ENCODE measurements at places on chromosomes 6 and 20. TPM values are rescaled to one million over a fixed set of nuclear protein-coding genes. Genes with fewer than 3 reads are reported as not detected.

The STK4 gene
- total RNA-seq: 21.3 TPM

DNA sequence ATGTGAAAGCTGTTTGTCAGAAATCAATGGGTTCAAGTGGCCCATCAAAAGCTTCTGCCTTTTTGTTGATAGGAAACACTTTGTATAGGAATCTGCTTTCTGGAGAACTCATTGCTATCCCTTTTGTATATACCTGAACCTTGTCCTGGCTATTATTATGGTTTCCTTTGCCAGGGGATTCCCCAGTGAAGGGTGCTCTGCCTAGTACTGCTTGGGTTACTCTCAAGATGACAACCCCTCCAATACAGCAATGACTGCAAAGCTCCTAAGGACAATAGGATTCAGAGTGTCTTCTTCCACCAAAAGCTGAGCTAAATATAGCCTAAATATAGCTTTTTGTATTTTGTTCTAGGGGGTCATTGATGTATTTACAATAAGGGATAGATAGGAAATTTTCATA is 54.0 kb upstream of the PTPRK start:
- DNase-seq: no peak

DNA sequence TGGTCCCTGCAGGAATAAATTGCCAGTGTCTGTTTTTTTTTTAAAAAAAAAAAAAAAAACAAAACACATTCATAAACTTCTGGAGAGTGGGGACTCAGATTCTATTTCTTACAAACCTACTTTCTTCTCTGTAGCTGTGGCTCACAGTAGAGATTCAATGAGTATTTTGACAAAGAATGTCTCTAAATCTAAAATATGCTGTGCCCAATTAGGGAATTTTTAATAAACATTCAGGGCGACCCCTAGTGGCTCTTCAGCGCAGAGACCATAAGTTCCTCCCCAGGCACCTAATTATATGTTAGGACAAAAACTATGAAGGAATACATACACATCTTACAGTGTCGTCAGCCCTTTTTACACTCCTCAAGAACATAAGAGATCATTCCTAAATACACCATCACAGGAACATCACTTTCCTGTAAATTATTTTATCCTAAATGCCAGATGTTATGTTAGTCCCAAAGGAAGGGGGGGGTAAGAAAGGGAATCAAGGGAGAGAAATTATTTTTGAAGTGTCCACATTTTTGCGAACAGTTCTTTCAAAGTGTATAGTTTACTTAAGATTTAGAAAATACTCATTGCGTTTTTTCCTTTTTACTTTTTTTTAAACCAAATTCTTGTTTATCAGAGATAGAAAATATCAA is 21.8 kb upstream of the NAA20 start:
- DNase-seq: peak; percentile 70

GRCh38 chr6:90574610-90575009 is 12.3 kb downstream of the MAP3K7 start:
- DNase-seq: no peak

The COX4I2 gene
- not detected for total RNA-seq

GRCh38 chr6:132114201-132114825 is 163.1 kb upstream of the CCN2 start:
- peak; percentile 12 for DNase-seq

- no peak for DNase-seq
Measured at GRCh38 chr20:38226553-38226952, 34.0 kb downstream of the KIAA1755 start.

GRCh38 chr20:50165684-50166554 is 12.4 kb upstream of the PEDS1 start:
- DNase-seq: peak; percentile 100

The FAM209B gene
- not detected for total RNA-seq

The ADGRF5 gene
- 0.19 TPM for total RNA-seq

GRCh38 chr6:140382355-140382754 is 1007.9 kb upstream of the CITED2 start:
- DNase-seq: no peak

GRCh38 chr6:44126320-44127149 is 717 bp downstream of the MRPL14 start:
- DNase-seq: peak; percentile 57

DNA sequence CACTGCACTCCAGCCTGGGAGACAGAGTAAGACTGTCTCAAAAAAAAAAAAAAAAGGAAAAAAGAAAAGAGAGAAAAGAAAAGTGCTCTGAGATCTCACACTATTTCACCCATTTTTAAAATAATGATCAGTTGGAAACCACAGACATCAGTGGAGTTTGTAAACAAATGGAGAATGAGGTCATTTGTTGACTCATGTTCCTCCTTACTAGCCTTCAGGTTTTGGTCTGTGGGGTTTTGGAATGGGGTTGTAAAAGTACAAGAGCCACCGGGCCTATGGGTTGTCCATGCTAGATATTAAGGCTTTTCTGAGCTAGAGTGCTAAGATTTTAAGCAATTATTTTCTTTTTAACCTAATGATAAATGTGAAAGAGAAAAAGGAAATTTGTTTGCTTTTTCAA is 104.4 kb upstream of the PRL start:
- DNase-seq: no peak

DNA sequence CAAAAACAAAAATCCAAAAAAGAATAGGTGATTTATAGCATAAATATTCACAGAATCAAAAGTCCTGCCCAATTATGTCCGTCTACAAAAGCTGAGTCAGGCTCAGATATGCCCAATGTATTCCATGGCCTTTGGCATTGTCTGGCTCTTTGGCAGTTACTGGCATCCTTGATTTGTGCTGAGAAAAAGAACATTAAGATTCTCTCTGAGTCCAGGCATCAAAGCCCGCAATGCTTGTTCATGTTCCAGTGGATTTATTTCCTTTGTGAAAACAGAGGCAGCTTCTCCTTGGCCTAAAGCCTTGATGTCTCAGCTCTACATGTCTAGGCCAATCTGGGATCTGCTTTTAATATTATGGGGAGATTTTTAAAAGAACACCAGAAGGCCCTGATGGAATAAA is 76.1 kb upstream of the SLC4A11 start:
- DNase-seq: no peak

The RAB44 gene
- not detected for total RNA-seq

The CTSZ gene
- total RNA-seq: 228 TPM

The CLPSL2 gene
- not detected for total RNA-seq

The TMEM217 gene
- 3.2 TPM for total RNA-seq

- DNase-seq: no peak
Measured at GRCh38 chr20:50522053-50522674, 12.0 kb downstream of the PTPN1 start.

DNA sequence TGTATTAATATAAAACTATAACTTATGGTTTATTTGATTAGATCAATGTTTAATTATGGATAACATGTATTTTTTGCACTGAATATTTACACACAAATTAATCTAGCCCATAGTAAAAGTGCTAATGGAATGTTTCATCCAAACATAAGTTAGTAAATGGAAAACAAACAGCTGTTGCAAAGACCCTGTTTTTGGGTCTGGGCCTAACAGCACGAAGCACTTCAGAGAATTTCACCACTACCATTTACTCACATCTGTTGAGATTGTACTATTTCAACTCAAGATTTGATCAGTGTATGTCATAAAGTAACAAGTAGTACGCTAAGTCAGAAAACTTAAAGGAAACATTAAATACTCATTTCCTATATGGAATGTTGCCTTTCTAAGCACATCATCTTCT is 359.6 kb downstream of the LAMA2 start:
- no peak for DNase-seq

- no peak for DNase-seq
Measured at GRCh38 chr20:3874194-3874844, 14.9 kb upstream of the PANK2 start.

GRCh38 chr6:3748208-3749066 is 3.1 kb downstream of the PXDC1 start:
- DNase-seq: peak; percentile 73

The KIF13A gene
- total RNA-seq: 22.9 TPM

DNA sequence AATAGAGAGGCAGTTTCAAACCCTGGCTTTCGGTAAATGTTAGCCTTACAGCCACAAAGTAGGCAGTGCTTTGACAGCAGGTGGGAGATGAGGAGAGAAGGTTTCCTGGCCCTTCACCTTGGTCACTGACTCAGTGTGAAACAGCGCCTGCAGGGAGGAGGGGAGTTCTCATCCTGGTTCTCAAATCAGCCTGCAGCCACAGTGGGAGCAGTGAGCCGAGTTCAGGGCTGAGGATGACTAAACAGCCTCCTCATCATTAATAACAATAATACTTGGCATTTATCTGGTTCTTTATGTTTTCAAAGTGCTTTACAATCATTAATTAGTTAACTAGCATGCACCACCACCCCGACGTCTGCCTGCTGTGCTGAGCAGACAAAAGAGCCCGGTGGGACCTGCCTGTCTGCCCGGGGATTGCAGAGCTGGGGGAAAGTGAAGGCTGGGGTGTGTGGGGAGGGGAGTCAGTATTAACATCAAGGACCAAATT is 59.6 kb downstream of the PRDM1 start:
- DNase-seq: no peak

The SNAP25 gene
- total RNA-seq: 0.12 TPM

DNA sequence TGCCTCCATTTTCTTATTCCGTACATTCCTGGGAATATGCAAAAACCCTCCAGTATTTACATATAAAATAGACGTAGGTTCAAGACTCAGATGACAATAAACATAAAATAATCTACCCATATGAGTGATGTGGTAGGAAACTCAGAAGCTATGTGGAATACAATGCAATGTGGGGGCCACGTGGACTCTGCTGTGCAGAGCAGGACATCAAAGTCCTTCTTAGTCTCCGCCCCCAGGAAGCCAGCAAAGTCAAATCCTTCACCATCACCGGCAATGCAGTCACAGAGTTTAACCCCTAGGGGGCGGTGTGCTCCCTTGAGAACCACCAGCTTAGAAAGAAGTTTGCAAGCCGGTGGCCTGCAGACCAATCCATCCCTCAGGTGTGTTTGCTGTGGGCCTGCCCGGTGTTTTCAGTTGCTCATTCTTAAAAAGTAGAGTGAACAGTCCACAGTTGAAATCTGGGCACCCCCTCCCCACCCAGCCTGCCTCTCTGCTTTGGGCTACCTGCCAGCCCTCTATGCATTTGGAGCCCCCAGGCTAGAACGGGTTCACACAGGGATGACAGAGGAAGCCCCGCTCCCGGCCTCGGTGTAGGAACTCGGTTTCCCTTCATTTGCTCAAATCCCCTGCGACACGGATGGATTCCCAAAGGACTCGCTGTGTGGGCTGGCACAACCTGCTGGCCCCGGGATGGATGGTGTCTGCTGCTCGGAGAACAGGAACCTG is 59.9 kb downstream of the SULF2 start:
- DNase-seq: peak; percentile 89

DNA sequence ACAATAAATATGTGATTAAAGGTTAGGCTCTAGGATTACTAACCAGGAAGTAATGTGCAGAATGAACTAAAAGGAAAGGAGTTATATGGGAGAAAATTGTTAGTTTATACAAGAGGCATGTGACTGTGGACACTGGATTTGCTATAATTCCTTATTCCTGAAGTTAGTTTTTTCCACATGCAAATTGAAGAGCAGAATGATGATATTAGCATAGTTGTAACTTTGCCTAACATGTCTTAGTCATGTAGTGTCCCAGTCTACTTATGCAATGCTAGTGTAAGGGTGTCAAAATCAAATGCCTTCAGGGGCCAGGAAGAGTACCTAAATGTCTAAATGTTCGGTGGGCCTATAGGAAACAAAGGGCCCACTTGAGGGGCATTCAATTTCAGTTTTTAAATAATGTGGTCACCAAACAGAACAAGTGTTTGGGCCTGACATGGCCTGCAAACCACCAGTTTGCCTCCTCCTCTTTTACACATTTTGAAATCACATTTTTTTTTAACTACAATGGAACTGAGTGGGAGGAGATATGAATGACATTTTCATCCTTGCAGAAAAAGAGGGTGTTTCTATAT is 28.0 kb upstream of the CEP85L start:
- no peak for DNase-seq

The TSBP1 gene
- total RNA-seq: not detected

- peak; percentile 32 for DNase-seq
Measured at GRCh38 chr6:2231438-2231837, 14.0 kb downstream of the GMDS start.

DNA sequence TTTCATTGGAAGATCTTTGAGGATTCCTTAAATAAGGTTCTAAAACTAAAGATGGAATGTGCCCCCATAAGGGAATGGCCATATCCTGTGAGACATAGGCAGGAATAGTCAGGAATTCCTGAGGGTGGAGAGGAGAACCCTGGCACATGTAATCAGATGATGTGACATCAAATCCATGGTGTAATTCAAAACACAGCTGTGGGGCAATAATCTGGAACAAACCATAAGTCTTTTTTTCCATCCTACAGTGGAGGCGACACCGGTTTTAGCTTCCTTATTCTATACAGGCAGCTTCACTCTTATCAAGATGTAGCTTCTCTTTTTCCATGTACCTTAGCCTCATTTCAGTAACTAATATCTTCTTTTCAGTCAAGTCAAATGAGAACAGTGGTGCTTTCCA is 133.6 kb upstream of the CITED2 start:
- DNase-seq: no peak

DNA sequence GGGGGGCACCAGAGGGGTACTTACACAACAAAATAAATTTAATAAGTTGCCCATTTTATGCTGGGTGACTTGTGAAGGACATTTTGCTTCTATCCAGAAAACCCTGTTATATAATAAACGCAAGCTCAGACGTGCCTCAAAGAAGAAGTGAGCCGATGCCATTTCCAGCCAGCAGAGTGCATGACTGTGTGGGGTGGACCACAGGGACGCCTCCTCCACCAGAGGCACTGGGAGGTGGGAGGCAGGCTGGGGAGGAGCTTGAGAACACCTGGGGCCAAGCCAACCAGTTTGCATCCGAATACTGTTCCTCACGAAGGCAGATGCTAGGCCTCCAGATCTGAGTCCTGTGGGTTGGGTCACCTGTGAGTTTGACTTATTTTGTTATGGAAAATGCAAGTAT is 363.8 kb downstream of the RNGTT start:
- DNase-seq: no peak

DNA sequence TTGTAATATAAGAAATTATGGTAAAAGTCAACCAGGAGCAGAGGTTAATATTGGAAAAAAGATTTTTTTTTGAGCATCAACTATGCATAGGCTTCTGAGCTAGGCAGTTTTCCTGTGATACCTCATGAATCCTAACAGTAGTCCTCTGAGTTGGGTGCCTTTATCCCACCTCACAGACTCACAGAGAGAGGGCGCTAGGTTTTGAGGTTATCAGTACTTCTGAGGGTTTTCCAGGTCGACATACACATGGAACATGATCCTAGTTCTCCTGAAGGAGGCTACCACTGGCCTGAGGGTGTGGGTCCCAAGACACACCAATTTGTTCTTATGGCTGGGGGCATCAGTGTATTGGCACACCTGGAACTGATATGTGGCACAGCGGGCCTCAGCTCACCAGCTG is 358.8 kb upstream of the JAG1 start:
- DNase-seq: no peak

GRCh38 chr6:81996414-81996813 is 243.9 kb upstream of the TENT5A start:
- peak; percentile 43 for DNase-seq

The RNF144B gene
- 0.60 TPM for total RNA-seq

GRCh38 chr6:25181923-25182322 is 97.3 kb upstream of the CARMIL1 start:
- DNase-seq: peak; percentile 54

Measured in A172 (cell line).